ENCODE measurements at places on chromosomes 4 and X. TPM values are rescaled to one million over a fixed set of nuclear protein-coding genes. Genes with fewer than 3 reads are reported as not detected.

Gene BMX
- total RNA-seq, result 10.0 TPM

Gene IL21
- total RNA-seq, result not detected

Gene TECRL
- total RNA-seq, result not detected

Gene CD99
- 490 TPM for total RNA-seq

Gene DUSP9
- not detected for total RNA-seq

GRCh38 chr4:23937173-23937572, 47.3 kb upstream of the PPARGC1A start:
- DNase-seq, result no peak

GRCh38 chrX:14095702-14096101, 66.0 kb upstream of the GEMIN8 start:
- no peak for DNase-seq

- DNase-seq, result no peak
Observed at GRCh38 chrX:103338663-103339062, 8.6 kb downstream of the TCEAL7 start.

DNA sequence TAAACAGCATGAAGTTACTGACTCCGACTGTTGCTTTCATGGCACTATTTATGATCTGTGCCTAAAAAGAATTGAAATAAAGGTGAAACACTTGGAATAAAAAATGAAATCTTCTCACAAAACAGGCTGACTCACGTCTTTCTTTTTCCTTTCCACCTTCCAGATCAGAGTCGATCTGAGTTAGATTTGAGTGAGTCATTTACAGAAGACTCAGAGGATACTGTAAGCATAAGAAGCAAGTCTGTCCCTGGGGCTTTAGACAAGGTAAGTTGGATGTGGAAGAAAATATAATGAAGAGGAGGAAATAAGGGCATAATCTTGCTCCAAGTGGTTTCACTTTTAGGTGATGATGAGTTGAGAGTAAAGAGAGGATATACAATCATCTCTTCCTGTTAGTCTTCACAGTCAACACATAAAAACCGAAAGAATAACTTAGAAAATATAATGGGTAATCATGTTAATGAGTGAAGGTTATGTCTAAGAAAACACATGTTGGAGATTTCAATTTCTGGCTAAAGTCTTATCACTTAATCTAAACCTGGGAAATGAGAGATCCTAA, 89.7 kb downstream of the SYTL5 start:
- no peak for DNase-seq

DNA sequence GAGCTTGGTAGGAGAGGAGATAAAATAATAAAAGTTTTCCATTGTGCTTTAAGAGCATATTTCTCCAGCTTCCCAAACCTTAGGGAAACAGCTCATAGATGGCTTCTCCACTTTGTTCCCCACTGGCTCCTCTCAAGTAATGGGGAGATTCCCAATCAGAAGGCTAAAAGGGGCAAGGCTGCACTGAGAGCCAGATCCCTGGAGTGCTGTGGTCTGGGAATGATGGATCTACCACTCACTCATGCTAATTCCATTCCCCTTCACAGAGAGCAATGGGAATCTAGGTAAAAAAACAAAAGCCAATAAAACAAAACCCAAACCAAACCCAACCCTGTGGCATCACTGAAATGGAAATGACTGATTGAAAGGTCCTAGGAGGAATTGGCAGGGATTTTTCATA, 219.7 kb upstream of the MBNL3 start:
- DNase-seq, result no peak

- DNase-seq, result no peak
Observed at GRCh38 chr4:76867880-76868655, 29.9 kb downstream of the SOWAHB start.

DNA sequence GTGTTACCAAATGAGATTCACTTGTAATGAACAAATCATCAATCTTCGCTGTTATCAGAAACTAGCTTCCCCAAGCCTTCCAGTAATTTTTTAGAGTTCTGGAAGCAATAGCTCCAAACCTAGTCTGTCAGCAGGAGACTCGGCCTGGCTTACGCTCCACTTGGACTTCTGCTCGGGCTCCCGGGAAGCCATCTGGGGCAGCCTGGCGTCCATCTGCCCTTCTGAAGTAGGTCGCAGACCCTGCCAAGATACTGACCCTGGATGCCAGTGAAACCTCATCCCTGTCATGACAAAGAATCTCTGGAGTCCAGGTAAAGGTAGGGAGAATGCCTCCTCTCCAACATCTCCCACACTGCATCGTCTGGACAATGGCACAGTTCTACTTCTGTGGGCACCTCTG, 493.8 kb upstream of the ZFP42 start:
- DNase-seq, result no peak

DNA sequence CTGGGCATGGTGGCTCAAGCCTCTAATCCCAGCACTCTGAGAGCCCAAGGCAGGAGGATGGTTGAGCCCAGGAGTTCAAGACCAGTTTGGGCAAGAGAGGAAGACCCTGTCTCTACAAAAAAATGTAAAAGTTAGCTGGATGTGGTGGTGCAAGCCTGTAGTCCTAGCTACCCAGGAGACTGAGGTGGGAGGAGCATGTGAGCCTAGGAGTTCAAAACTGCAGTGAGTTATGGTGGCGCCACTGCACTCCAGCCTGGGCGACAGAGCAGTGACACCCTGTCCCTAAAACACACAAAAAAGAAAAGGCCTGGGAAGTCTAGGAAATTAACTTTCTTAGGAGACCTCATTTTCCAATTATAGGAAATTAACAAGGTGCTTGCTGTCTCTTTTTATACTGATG, 76.8 kb downstream of the JAKMIP1 start:
- no peak for DNase-seq

DNA sequence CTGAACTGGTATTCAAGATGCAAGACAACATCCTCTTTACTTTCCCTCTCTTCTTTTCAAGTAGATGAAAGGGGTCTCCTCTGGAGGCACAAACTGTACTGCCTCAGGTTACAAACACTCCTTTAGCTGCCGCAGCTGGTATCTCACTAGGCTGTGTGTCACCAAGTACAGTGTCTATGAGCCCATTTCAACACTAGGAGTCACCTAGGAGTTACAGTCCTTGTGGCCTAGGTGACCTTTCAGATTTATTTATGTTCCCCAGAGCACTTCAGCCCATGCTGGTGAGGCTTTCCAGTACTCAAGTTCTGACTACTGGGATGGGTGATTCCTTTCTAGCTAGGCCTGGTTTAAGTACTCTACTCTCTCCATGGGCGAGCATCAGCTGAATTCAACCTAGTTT, 32.4 kb upstream of the TMLHE start:
- DNase-seq, result no peak

GRCh38 chr4:139191373-139191772, 14.4 kb upstream of the ELF2 start:
- no peak for DNase-seq

DNA sequence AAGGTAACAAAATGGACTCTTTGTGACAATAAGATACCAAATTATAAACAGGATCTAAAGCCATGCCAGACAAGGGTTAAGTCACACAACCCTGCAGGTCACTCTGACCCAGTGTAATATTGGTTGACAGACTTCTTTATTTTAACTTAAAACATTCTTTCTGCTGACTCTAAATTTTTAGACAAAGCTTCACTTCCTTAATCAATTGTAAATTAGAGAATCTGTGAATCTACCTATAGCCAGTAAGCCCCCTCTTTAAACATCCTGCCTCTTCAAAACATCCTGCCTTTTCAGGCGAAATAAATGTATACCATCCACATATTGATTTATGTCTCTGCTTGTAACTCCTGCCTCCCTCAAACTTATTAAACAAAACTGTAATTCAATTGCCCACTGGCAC, 14.2 kb downstream of the NUDT6 start:
- no peak for DNase-seq

GRCh38 chr4:188008377-188008776, 12.8 kb downstream of the ZFP42 start:
- DNase-seq, result no peak

GRCh38 chrX:73817393-73818199, 254.6 kb downstream of the CHIC1 start:
- no peak for DNase-seq

DNA sequence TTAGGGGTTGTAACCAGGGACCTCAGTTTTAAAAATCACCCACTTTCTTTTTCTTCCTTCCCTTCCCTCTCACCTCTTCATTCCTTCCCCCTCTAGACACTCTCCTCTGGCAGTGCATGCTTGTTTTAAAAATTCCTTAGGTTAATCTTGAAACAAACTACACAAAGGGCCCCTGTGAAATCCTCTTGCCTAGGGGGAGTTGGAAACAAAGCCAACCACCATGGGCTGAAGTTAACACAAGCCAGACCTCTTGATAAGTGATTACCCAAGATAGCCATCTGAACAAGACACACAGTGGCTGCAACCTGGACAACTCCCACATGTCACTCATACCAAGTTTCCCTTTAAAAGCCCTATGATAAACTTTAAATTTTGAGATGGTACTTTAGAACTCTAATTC, 68.9 kb downstream of the TENT5D start:
- no peak for DNase-seq

DNA sequence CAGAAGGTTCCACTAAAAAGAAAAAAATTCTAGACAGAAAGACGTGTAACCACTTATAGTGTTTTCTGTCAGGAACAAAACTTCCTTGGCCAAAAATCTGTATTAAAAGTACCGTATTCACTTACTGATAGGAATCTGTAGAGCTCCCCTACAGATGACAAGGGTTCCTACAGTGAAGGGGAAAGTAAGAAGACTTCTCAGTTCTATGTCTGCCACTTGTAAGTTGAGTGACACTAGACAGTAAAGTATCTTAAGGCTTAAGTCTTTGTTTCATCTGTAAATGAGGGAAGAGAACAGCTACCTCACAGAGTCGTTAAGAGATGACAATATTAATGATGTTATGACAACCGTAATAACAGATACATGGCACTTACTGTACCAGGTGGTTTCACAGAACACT, 3.3 kb downstream of the COQ2 start:
- DNase-seq, result no peak

- no peak for DNase-seq
Observed at GRCh38 chrX:131752493-131753198, 208.8 kb downstream of the OR13H1 start.

DNA sequence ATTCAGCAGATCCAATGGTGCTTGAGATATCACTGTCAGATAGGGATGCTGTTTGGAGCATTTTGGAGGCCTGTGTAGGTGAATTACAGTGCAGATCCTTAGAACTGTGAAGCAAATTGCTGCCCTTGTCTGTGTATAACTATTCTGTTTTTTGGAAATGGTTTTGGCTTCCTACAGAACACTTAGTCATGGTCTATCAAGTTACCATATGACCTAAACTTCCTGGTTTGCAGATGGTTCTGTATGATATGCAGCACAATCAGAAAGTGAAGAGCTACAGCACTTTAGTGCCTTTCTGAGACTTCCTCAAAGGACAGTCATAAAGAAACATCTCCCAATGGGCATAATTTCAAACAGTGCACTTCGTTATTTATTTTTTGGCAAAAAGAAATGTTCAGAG, 688.6 kb downstream of the SH3BGRL start:
- DNase-seq, result no peak

DNA sequence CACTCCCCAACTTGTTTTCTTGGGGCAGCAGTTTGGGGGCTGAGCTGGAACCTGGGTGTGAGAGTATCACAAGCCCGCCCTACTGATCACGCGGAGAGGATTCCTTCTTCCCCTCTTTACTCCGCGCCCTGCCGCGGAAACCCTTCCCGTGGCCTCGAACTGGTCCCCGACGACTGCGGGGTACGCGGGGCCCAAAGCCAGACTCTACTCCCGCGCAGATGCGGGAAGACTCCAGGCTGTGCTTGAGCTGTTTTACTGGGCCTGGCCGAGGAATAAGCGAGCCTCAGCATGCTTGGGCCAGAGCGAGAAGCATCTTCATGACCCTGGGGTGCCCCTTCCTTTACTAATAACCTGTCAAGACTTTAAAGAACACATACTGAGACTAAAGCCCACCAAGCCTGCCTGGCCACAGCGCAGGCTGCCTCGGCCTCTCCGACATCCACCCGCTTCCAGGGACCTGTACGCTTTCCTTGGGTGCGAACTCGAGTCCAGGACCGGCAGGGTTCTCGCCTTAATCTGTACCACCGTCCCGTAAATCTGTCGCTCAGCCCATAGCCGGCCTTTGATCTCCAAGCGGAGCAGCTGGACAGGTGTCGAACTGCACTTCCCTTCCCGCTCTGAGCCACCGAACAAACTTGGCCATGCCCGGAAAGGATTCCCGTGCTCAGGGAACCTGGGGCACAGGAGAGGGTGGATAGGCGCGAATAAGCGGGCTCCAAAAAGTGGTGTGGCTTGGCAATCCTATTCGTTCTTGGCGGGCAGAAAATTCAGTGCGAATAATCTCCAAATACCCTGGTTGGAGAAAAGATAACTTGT, 55.0 kb upstream of the TMEM33 start:
- DNase-seq, result no peak

GRCh38 chr4:70666369-70666768, at the start of gene JCHAIN:
TSS of gene JCHAIN (minus strand) at chr4:70666508. CDS start at chr4:70666490, 18 bp downstream.
- no peak for DNase-seq

- DNase-seq, result no peak
Observed at GRCh38 chr4:181701214-181701613, 542.0 kb upstream of the TENM3 start.

DNA sequence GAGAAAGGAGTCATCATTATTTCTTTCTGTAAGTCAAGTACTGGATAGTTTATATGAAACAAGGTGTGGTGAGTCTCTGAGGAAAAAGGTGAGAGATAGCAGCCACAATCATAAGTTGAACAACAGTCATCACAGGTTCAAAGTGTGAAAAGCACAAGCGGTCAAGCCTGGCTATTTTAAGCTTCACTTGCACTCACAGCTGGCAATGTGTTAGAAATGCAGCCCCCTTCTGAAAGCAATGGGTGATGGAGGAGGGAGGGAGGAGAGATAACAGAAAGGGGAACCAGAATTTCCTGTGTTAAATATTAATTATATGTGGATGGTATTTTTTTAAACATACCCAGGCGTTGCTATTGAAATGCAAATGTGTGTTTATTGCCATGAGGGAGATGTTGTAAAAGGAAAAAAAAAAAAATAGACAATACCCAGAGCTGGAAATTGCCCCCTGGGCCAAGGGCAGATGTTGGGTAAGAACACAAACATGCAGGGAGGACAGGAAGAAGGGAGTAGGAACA, 26.9 kb upstream of the BMP3 start:
- no peak for DNase-seq

DNA sequence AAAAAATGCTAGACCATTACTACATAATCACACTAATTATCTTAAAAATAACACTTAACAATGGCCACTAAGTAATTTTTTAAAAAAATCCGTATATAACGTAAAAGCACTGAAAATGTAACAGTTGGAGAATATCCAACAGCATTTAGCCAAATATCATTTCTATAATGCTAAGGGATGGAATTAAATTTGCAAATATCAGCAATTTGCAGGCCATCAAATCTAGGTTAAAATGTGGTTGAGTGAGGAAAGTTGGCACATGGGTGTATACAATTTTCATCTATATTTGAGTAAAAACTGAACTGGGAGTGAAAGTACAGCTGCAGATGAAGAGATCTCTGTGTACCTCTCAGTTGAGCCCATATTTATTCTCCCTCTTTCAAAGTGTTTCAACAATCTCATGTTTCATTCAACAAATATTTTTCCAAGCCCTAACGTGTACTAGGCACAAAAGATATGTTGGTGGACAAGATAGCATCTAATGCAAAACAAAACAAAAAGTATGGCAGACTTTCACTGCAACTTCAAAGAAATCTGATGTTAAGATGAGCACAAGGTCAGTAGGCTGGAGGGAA, 63.0 kb downstream of the MBNL3 start:
- DNase-seq, result no peak
